ENCODE measurements at places on chromosomes 12 and 14.

GRCh38 chr14:77290705-77291104 is 19.7 kb upstream of the NGB start:
- DNase-seq, result no peak

DNA sequence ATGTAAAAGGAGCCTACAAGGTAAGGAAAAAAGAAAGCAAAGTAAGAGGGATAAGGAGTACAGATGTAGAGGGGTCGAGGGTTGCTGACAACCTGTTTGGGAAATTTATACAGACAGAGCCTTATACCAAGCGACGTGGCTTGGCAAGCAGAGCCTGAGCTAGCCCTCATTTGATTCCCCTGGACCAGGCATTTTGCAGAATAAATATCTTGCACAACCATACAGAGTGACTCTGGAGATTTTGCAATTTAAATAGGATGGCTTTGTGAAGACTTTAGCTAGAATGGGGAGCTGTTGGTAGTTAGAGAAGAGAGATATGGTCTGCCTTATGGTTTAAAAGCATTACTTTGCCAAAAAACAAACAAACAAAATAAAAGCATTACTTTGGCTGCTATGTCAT is 11.1 kb upstream of the ANO6 start:
- no peak for DNase-seq

DNA sequence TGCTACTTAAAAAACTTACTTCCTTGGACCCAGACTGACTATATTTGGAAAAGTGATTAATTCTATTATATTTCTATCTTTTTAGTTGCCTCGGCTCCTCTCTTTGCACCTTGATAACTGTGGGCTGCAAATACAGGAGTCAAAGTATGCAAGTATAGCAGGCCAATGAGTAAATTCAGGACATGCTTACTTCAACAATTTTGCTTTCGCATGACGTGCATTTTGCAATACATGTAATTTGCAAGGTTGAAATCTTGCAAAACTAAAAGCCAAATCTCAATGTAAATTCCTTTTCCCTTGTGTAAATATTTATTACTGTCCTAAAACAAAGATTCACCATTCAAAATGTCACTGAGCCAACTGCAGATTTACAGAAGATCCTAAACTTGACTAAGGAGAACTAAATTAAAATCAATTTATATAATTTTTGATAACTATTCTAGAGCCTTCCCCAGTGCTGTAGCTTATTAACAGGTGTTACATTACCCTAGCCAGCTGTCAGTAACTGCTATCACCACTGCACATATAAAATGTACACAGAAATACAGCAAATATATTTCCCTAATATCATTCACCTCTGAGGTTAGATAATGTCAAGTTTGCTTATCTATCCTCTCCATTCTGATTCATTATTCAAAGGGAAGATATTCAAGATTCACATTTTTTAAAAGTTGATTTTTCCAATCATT is 1069.5 kb downstream of the TRHDE start:
- no peak for DNase-seq

DNA sequence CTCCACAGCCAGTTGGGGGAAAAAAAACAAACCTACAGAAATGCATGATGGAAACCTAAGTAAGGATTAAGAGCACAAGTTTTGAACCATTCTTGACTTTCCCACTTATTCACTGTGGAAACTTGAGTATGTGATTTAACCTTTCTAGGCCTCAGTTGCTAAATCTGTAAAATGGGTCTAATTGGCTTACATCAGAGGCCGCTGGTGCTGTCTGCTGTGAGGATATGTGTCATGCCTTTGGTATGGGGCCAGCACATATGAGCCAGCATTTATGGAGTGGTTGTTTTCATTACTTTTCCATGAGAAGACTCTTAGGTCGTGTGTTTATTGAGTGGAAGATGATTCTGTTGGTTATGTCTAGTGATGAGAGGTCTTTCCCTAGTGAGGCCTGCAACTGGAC is 102.4 kb downstream of the ESR2 start:
- peak; percentile 16 for DNase-seq

DNA sequence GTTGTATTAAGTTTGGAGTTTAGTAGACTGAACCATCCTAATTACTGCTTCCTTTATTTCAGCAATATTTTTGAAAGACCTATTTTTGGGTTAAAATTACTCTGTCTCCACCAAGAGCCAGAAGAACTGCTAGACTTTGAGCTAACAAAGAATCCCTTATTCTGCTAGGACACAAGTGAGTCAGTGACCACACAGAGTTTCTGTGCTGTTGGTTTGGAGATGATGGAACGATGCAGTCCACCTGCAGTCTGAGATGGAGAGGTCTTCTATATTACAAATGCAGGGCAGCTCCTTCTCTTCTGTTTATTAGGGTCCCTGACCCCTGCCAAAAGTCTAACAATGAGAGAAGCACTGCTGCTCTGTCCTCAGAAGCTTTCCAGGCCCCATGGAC is 6.7 kb upstream of the STXBP6 start:
- DNase-seq, result no peak

DNA sequence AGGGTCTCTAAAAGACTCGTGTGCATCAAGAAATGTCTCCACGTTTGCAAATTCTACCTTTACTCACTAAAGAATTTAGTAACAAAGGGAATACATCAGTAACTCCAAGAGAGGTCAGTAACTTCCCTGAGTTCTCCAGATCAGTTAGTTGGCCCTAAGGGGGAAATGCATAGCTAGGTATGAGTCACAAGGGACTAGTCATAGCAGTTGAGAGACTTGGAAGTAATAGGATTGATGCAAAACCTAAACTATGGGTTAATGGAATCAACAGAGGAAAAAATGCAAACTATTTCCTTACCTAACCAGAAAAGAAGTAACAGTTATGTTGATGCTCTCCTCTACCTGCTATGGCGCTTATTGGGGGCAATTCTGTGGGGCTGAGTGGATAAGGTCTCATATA is 148.8 kb upstream of the GARIN6 start:
- DNase-seq, result peak; percentile 74
